T-helper 9 cell (primary cell): ENCODE measurements at places on chromosomes 7 and 10.

GRCh38 chr10:80144696-80145131 lies 12.2 kb downstream of the PLAC9 start:
- DNase-seq, result no peak

GRCh38 chr7:158985583-158985982 lies 129.2 kb downstream of the DYNC2I1 start:
- DNase-seq, result no peak

DNA sequence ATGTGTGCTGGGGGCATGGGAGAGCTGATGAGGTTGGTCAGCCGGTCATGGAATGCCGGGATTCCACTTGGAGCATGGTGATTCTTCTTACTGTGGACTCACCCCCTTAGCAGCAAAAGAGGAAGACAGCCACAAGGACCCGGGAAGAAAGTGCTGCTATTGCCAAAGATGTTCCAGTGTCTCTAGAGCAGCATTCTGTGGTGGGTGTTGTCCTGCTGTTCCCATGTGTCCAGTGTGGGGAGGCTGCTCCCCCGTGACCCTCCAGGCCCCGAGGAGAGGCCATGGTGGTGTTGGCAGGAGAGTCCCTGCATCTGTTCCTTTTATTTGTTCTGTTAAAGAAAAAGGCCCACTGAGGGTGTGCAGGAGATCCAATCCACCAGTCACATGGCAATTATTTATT lies 499.4 kb downstream of the RPS24 start:
- no peak for DNase-seq

GRCh38 chr7:93307131-93307660 lies 75.0 kb downstream of the VPS50 start:
- no peak for DNase-seq

GRCh38 chr10:86361156-86362128 lies 5.2 kb downstream of the GRID1 start:
- no peak for DNase-seq

DNA sequence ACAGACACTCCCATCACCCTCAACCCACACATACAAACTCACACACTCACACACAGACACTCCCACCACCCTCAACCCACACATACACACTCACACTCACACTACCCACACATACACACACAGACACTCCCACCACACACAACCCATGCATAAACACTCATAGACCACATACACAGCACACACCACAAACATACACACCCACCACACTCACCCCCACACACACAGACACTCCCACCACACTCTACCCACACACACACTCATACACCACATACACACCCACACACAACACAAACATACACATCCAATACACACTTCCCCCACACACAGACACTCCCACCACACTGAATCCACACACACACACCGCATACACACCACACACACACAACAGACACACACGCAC lies 521.2 kb downstream of the TCERG1L start:
- no peak for DNase-seq

DNA sequence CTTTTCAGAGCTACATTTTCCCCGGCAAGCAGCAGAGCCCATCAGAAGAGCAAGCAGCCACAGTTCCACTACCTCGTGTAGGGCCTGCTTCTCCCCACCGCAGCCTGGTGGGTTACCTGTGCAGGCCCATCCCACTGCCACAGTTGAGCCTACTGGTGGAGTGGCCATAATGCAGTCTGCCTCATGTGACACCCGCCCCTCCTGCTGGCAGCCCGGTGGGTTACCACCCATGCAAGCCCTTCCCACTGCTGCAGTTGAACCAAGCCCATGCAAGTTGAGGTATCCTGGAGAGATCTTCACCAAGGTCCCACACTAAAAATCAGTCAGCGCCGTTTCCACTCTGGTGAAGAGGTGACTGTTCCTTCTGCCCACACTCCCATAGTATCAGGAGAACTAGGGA lies 32.1 kb upstream of the CNNM1 start:
- DNase-seq, result no peak

- DNase-seq, result no peak
Measured at GRCh38 chr7:140435252-140435895, 31.5 kb downstream of the RAB19 start.

- DNase-seq, result no peak
Measured at GRCh38 chr7:153381275-153382040, 621.9 kb downstream of the ACTR3B start.

DNA sequence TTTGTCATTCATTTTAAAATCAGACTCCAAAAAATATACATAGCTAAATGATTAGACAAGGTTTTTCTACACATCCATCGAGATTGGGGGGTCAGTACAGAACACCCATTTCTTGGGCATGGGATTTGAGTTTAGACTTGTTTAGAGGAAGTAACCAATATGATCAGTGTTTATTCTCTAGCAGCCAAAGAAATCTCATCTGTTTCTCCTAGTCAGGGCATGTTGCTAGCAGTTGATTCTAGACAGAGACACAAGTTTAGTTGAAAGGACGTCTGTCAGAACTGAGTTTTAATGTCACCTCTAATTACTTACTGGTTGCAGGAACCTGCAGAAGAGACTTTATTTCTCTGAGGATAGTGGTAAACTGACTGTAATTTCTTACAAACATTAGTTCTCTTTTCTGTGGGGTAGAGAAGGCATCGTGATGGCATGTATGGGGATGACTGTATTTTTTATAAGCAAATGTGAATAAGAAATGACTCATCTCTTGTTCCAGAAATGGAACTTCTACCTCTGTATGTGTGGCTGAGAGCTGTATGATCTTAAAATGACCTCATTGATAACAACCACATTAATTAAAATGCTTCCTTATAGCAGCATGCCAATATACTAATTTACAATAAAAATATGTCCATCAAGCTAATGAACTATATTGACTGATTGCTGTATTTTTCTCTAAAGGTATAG lies 30.6 kb upstream of the RHOBTB1 start:
- DNase-seq, result no peak

GRCh38 chr10:113732966-113733365 lies 18.5 kb upstream of the PLEKHS1 start:
- no peak for DNase-seq

GRCh38 chr10:5666008-5666840 lies at the start of gene ASB13:
Gene ASB13 (minus strand): TSS chr10:5666595. CDS start chr10:5666551, 44 bp downstream.
- DNase-seq, result peak; percentile 25

DNA sequence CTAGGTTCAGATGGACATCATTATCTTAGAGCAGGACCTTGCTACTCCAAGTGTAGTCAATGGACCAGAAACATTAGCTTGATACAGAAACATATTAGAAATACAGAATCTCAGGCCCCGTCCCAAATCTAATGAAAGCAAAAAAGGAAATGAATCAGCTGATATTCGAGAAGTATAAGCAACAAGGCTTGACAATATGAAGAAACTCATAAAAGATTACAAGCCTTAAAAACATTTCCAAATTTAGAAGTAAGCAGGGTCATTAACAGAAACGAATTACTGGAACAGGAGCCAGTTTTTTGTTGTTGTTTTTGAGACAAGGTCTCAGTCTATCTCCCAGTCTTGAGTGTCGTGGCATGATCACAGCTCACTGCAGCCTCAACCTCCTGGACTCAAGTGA lies 40.5 kb upstream of the GSAP start:
- no peak for DNase-seq

- DNase-seq, result no peak
Measured at GRCh38 chr10:13827076-13827797, 240.5 kb downstream of the PRPF18 start.
